ENCODE measurements at places on chromosomes 2 and 18. TPM values are rescaled to one million over a fixed set of nuclear protein-coding genes. Genes with fewer than 3 reads are reported as not detected.

FOXI3 gene
- not detected for total RNA-seq

KRTCAP3 gene
- 50.1 TPM for total RNA-seq

C2orf66 gene
- total RNA-seq = not detected

IL1B gene
- not detected for total RNA-seq

FOXD4L1 gene
- total RNA-seq = not detected

OTOS gene
- total RNA-seq = not detected

- DNase-seq = no peak
These were observed 27.1 kb upstream of the SERPINB12 start for GRCh38 chr18:63514888-63515678.

DNA sequence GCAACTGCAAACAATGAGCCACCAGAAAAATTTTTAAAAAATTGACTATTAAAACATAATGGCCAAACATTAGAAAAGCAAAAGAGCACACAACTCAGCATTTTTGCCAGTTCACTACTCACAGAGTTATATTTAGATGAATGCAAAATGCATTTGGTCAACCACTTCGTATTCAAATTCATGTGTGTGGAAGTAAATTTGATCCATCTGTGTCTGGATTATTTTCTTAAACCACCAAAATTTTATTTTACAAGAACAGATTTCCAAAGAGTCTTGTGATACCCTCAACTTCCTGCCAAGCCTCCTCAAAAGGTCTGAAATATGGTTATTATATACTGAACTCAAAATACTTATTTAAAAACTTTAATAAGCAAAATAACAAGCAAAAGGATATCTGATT, 57.4 kb downstream of the PPP1R1C start:
- no peak for DNase-seq

GRCh38 chr2:169464882-169465281, 14.4 kb upstream of the BBS5 start:
- DNase-seq = no peak

DNA sequence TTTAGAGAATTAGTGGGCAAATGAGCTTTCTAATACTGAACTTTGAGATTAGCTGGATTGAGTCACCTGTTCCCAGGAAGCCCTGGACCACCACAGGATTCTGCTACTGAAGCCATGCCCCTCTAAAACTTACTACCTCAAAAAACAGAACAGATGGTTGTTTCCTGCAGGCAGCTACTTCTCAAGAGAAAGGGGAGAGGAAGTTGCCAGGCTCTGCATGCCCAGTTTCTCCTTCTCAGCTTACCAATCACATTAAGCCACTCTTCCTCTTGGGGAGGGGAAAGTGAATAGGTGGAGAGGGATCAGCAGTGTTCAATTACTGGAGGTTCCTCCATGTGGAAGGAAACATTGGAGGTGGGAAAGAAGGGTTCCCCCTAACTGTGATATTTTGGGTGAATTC, 24.9 kb upstream of the C1GALT1C1L start:
- no peak for DNase-seq

GRCh38 chr2:38565333-38565732, 37.4 kb downstream of the HNRNPLL start:
- DNase-seq = no peak

GRCh38 chr2:122627388-122627787, 871.9 kb downstream of the TSN start:
- no peak for DNase-seq

DNA sequence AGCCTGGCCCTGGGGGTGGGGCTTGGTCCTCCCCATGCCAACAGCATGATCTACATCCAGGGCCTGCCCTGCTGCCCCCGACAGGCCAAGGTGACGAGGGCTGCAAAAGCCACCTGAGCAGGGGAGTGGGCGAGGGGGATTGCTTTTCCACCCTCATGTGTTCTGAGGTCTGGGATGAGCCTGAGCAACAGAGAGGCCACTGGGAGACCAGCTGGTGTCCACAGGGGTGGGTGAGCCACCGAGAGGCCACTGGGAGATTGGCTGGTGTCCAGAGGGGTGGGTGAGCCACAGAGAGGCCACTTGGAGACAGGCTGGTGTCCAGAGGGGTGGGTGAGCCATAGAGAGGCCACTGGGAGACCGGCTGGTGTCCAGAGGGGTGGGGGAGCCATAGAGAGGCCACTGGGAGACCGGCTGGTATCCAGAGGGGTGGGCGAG, 147.4 kb upstream of the GPC1 start:
- DNase-seq = no peak

- peak; percentile 76 for DNase-seq
These were observed 17.9 kb downstream of the CAPN10 start for GRCh38 chr2:240604291-240604938.

GRCh38 chr2:144607099-144607498, 87.2 kb upstream of the ZEB2 start:
- DNase-seq = no peak

GRCh38 chr2:55864351-55865084, 59.1 kb downstream of the EFEMP1 start:
- DNase-seq = no peak

DNA sequence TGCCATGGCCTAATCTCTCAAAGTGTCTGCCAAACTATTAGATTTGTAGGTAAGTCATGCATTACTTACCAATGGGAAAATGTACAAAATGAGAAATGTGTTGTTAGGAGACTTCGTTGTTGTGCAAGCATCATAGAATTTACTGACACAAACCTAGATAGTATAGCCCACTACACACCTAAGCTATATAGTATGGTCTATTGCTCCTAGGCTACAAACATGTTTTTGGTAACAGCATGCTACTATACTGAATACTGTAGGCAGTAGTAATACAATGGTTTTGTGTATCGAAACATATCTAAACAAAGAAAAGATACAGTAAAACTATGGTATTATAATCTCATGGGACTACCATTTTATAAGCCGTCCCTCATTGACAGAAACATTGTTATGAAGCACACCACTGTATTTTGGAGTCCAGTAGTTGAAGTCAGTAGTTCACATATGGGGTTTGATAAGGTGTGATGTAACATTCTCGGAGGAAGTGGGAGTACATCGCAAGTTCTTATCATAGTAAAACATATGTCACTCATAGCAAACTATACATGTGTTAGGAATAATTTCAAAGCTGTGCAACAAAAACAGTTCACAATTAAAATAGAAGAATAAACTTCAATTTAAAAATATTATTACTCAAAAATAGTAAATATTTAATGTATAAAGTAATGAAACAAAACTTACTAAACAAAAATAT, 12.0 kb upstream of the GTF2A1L start:
- no peak for DNase-seq

Measured in suprapubic skin (tissue), 4 donors.